Stimulated activated CD8-positive, alpha-beta memory T cell treated with anti-CD3 and anti-CD28 coated beads, Interleukin-4, amount 100 ng/mL, for 4 hours (primary cell): ENCODE measurements at places on chromosomes 11 and 22.

DNA sequence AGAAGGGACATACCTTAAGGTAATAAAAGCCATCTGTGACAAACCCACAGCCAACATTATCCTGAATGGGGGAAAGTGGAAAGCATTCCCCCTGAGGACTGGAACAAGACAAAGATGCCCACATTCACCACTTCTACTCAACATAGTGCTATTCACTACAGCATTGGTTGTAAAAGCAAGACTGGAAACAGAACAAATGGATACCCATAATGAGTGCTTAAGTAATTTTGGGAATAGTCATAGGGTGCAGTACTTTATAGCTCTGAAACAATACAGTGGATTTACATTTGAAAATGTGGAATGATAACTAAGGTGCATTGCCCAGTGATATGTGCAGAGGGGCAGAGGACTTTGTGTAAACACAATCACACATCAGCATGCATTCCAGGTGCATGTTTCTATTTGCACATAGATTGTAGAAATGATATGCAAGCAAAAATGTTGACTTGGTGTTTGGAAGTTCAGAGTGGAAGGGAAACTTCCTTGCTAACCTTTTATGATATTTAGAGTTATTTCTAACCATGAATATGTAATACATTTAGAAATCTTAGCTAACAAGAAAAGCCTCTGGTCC, 112.3 kb downstream of the IGLL1 start:
- DNase-seq = no peak

- no peak for DNase-seq
These were observed 24.6 kb downstream of the ATXN10 start for GRCh38 chr22:45696227-45696626.

- no peak for DNase-seq
These were observed 34.0 kb downstream of the HIPK3 start for GRCh38 chr11:33291004-33291777.

DNA sequence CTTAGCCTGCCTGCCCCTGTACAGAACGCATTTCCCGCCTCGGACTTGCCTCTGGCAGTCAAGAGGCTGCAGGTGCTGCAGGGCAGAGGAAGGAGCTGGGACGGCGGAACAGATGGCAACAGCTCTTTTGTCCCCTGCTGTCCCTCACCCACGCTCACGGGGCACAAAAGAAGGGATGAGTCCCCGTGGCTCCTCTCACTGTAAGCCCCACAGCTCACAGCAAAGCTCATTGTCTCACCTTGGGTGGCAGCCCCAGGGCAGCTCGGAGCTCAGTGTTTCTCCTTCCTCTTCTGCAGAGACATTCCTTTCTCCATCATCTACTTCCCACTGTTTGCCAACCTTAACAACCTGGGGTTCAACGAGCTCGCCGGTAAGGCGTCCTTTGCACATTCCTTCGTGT, 24.3 kb downstream of the SLC25A18 start:
- no peak for DNase-seq

DNA sequence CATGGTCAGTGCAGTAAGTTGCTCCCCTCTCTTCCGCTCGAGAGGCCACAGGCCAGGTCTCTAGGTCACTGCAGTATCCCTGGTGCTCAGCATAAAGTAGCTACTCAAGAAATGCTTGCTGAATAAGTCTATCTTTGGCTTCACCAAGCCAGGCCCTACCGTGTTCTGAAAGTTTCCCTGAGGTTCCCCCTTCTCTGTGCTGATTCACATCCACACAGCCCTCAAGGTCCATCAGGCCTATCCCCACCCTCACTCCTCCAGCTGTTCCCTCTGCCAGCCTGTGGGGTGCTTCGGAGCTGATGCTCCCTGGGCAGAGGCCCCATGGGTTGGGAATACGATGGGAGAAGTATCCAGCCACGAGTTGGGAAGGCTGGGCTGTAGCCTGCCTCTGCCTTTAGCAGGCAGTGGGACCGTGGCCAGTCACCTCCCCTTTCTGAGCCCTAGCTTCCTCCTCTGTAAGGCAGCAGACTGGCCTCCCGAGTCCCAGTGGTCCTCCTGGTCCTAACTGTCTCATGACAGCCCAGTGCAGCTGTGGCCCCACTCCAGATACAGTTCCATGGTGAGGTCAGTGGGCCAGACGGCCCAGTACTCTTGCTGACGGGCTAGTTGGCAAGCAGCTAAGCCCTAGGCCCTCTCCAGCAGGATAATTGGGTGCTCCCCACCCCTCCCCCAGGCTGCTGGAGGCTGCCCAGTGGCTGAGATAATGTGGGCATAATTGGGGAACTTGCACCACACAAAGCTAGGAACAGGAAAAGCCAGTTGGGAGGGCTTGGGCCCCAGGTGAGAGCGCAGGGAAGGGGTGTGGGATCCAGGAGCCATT, 48.2 kb downstream of the NECTIN1 start:
- no peak for DNase-seq

DNA sequence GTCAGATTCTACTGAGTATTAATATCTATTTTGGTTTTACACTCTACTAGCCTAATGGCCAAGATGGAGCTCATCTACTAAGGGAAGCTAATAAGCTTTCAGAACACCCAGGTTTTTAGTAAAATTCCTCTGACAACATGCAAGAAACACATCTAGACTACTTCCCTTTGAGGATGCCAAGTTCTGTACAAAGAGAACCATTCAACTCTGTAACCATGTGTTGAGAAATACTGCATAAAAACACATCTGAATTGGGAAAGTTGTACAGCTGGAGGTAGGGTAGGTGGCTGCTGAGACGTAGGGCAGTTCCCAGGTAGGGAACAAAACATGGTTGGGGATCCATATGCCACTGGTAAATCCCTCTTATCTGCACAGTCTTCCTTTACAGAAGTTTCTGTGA, 66.2 kb downstream of the SC5D start:
- DNase-seq = no peak

DNA sequence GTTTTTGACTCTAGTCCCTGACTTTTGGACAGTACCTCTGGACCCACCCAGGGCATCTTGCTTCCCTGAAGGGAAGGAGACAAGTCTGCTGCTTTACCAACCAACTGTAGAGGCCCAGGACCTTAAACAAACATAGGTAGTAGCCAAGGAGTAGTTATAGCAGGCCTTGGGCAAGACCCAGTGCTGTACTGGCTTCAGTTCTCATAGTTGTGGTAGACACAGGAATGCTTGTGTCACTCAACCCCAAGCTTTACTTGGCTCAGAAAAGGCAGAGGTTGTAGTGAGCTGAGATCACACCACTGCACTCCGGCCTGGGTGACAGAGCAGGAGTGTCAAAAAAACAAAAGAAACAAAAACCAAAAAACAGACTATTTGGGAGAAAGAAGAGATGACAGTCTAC, 21.3 kb upstream of the OR52M1 start:
- DNase-seq = no peak

- no peak for DNase-seq
These were observed 23.3 kb upstream of the TMEM191C start for GRCh38 chr22:21443735-21444421.

DNA sequence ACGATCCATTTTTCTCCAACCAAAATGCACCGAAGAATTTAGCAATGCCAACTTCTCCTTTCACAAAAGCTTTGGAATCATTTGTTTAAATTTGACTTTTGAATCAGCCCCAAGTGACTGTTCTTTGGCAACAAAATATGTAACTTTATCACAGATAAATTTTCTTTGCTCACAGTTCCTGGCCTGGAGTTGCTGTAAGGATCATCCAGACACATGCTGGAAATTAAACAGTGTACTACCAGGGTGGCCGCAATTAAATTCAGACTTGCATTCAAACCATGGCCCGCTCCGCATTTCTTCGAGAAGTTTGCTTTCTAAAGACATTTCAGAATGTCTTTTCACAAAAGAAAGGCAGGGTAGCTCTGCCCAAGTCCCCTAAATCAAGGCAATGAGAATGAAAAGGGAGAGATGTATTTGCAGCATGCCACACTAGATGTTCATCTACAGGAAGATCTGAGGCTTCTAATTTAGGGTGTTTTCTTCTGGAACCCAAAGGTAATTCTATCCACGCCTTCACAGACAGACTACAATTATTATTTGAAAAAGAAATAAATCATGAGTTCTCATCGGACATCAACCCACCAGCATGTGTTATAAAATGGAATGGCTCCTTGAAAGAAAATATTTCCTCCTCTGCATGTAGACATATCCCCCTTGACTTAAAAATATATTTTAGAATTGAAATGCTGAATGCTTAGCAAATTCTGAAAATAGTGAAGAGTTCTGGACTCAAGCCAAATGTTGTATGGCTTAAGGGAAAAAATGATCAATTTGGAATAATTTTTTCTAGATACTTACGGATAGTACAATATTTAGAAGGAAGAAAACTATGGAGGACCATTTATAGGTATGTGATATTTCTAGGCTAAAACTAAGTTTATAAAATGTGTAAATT, 189.7 kb upstream of the BLID start:
- DNase-seq = no peak

DNA sequence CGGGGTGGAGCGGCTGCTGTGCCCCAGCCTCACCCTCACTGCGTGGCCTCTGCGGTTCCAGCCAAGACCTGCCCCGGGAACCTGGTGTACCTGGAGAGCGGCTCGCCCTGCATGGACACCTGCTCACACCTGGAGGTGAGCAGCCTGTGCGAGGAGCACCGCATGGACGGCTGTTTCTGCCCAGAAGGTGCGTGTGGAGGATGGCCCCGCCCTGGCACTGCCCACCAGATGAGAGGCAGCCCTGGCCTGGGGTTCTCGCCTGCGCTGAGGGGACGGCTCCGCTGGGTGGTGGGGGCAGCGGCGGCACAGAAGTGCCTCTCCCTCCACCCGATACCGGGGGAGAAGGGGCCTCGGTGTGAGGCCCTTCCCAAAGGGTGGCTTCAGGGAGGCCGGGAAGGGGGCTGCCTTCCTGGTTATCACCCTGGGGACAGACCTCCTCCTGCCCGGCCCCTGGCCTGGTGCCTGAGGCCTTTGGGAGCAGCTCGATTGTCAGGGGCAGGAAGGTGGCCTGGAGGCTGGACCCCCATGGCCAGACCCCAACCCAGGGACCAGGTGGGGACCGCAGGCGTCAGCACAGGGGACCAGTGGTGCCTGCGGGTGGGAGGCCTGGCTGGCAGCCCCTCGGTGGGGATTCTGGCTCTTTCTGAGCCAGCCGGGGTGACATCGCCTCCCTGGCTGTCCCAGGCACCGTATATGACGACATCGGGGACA, 7.1 kb downstream of the MUC2 start:
- DNase-seq = no peak

GRCh38 chr11:17810746-17811145, 76.2 kb downstream of the KCNC1 start:
- no peak for DNase-seq
